ENCODE measurements at places on chromosomes 3 and 15.

GRCh38 chr3:129034642-129035041 lies 25.9 kb upstream of the GP9 start:
- no peak for DNase-seq

GRCh38 chr3:184305577-184305976 lies 6.5 kb downstream of the PSMD2 start:
- DNase-seq = peak; percentile 18

DNA sequence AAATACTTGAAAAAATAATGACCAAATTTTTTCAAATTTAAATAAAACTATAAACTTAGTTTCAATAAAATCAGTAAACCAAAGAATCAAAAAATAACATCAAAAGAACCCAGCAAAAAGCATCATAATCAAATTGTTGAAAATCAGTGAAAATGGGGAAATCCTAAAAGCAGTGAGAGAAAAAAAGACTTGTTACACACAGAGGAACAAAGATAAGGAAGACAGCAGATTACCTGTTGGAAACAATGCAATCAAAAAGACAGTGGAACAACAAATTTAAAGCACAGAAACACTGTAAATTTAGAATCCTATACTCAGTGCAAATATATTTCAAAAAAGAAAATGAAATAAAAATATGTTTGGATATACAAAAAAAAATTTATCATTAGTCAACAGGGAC lies 156.2 kb upstream of the LMCD1 start:
- DNase-seq = no peak

DNA sequence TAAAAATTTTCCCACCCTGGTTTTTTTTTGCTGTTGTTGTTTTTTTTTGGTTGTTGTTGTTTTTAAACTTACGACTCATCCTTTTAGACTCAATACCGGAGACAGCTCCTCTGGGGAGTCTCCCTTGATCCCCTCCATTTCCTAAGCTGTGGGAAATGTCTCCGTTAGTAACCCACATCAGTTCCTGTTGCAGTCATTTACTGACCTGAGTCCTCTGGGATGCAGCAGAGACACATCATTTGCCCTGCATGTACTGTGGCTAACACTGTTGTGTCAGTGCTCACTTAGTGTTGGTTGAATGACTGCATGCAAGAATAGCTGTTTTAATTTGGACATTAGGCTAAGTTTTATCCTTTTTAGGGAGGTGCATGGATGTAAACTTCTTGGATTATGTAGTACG lies 83.8 kb downstream of the MBNL1 start:
- DNase-seq = peak; percentile 30

GRCh38 chr3:72065872-72066641 lies 281.1 kb upstream of the PROK2 start:
- DNase-seq = peak; percentile 46

DNA sequence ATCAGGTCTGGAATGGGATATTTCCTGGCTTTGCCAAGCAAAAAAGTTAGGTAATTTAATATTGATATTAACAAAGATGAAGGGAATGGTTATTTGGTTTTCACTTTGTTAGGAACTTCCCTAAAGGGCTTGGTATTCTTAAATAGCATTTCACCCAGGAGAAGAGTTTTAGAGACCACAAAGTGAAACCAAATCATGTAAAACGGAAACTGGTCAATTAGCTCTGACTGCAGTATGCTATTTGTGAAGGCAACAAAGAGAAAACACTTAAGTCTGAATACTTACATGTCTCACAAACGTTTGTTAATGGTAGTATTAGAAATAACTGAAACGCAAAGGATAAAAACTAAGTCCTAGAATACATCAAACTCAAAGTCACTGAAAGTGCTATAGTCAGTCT lies 32.4 kb upstream of the SETMAR start:
- DNase-seq = no peak
